ENCODE measurements at places on chromosomes 6 and 20. TPM values are rescaled to one million over a fixed set of nuclear protein-coding genes. Genes with fewer than 3 reads are reported as not detected.

DNA sequence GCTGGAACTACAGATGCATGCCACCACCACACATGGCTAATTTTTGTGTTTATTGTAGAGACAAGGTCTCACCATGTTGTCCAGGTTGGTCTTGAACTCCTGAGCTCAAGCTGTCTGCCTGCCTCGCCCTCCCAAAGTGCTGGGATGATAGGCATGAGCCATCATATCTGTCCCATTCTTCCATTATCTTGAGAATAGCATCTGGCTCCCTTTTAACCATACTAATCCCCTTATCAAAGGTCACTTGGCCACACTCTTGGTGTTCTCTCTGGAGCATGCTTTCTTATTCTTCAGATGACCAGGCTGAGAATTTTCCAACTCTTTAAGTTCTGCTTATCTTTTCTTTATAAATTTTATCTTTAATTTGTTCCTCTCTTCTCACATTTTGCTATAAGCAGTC is 15.9 kb upstream of the TRERF1 start:
- peaks cover 2% of the 10 kb centered on the region for H3K4me1 ChIP-seq
- no peak overlapping the region for H3K27ac ChIP-seq
- peaks cover 6% of the 10 kb centered on the region for H3K36me3 ChIP-seq
- H3K4me3 ChIP-seq, result no peak overlapping the region
- H3K27me3 ChIP-seq, result peaks cover 4% of the 10 kb centered on the region

DNA sequence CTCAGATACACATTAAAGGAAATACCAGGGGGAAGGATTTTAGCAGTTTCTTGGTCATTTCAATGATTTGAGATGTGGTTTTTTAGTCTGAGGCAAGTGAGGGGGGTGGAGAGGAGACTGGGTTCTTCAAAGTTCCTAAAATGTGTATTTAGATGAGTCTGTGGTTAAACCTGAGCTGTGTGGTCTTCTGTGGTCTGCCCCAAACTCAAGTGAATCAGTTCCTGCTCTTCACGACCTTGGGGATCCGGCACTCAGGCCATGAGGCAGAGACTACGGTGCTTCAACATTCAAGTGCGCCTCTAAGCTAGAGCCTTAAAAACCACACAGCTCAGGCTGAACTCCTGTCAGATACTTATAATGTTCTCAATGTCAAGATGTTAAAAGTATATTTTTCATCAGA is 406.7 kb downstream of the LMBRD1 start:
- no peak overlapping the region for H3K27ac ChIP-seq
- no peaks in the 10 kb centered on the region for H3K27me3 ChIP-seq
- DNase-seq, result no peak
- H3K4me1 ChIP-seq, result no peaks in the 10 kb centered on the region

Gene HMGN3
- 47.2 TPM for total RNA-seq

Gene AGER
- 22.0 TPM for total RNA-seq

Gene PPP1R10
- total RNA-seq, result 134 TPM

Data from activated CD8-positive, alpha-beta memory T cell treated with anti-CD3 and anti-CD28 coated beads, Interleukin-2, amount 10 ng/mL, durations not matched to agents 7 days and 5 days (primary cell).